Sciatic nerve (tissue), 2 donors: ENCODE measurements at places on chromosomes 2 and 18.

- DNase-seq = no peak
Measured at GRCh38 chr2:180625006-180625844, 355.2 kb upstream of the UBE2E3 start.

- no peak for DNase-seq
Measured at GRCh38 chr2:192126912-192127311, 67.8 kb downstream of the TMEFF2 start.

DNA sequence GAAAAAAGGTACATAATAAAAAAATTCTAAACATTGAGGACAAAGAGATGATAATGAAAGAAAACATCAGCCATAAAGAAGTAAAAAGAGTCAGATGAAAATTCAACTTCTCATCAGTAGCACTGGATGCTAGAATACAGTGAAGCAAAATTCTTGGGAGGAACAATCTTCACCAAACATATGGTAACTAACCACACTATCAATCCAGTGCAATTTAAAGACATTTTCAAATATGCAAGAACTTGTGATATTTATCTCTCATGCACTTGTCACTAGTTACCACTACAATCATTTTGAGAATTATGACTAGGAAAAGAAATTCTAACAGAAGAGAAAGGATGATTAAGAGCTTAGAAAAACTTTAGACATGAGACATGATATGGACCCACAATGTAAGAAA, 127.4 kb downstream of the RTTN start:
- no peak for DNase-seq

DNA sequence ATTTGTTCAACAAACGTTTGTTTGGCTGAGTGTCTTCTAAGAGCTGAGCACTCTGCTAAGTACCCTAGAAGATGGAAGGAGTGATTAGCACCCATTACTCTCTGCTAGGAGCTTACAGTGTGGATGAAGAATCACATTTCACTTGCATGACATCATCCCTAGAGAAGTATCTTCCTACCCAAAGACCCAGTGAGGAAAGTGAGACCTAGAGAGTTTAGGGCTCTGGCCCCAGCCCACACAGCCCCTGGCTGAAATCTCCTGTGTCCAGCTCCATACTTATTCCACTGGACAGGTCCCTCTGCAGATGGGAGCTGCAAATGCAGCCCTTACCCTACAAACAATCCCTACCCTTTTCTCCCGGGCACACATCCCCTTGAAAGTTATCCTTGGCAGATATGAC, 26.8 kb upstream of the EPAS1 start:
- no peak for DNase-seq

DNA sequence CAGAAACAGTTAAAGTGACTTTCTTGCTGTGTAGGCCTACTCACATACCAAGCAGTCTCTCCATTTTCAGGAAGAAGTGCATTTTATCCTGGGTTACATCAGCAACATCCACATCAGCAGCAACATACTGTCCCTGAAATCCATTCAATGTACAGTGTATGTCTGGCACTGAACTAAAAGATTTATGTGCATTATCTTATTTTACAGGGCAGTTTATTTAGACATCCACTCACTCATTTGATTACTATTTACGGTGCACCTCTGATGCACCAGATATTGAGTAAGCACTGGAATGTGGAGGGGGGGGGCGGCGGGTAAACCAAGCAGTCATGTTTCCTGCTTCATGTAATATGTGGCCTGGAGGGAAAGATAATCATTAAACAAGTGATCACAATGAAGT, 1128.2 kb downstream of the BCL11A start:
- no peak for DNase-seq

DNA sequence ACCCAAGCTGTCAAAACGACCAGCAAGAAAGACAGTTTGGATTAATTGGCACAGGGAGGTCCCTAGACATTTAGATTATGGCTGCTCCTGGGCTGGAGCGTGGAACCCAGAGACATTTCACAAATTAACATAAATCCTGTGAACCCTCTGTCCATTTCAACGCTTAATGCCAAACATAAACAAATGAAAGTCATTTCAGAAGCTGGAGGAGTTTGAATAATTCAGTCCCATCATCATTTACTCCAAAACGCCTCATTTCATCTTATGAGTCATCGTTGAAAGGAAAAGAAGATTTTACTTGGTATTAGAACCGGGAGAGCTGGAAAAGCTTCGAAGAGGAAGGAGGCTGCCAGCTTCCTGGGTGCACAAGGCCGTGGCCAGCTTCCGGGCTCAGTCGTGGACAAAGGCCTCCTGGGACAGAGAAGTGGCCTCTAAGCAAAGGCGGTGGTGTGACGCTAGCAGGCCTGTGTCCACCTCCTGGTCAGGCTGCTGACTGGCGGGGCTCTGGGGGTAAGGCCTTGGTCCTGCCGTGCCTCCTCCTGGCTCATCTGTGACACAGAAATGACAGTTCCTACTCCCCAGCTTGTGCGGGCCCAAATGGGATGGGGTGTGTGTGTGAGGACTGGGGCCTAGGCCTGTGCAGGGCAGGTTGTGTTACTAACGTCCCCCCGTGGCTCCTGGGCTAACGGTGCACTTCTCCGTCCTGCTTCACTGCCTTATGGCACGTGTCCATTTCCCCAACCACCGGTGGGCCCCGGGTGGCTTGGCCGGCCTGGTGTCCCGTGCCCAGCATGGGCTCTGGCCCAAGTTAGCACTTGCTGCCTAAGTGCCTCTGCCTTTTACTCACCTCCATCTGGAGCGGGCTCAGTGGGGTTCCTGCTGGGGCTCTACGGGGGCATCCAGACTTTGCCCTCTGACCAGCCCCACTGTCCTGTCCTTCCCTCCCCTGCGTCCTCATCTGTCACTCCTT, 71.6 kb downstream of the RRM2 start:
- DNase-seq = no peak
